ENCODE measurements at places on chromosomes 12 and 14. TPM values are rescaled to one million over a fixed set of nuclear protein-coding genes. Genes with fewer than 3 reads are reported as not detected.

The IKZF4 gene
- 4.9 TPM for total RNA-seq

The HSPB8 gene
- total RNA-seq = 13.7 TPM

The HCAR2 gene
- total RNA-seq = not detected

The ADAM20 gene
- 1.4 TPM for total RNA-seq

The DHRS1 gene
- 23.0 TPM for total RNA-seq

The CLMN gene
- total RNA-seq = 0.14 TPM

The GALNT16 gene
- 1.3 TPM for total RNA-seq

The KIAA0586 gene
- total RNA-seq = 40.8 TPM

The TROAP gene
- 0.44 TPM for total RNA-seq

The ACACB gene
- 4.3 TPM for total RNA-seq

The EFS gene
- total RNA-seq = 1.5 TPM

The OR6C2 gene
- not detected for total RNA-seq

The CAPZA3 gene
- not detected for total RNA-seq

The RFX4 gene
- not detected for total RNA-seq

The GLIPR1L1 gene
- not detected for total RNA-seq

The KRT84 gene
- not detected for total RNA-seq

The DEGS2 gene
- total RNA-seq = not detected

The CCDC177 gene
- not detected for total RNA-seq

The SLC24A4 gene
- total RNA-seq = not detected

The SLC17A8 gene
- total RNA-seq = not detected

The ARHGDIB gene
- 46.7 TPM for total RNA-seq

The CACNA2D4 gene
- 0.22 TPM for total RNA-seq

The LTB4R2 gene
- total RNA-seq = 7.7 TPM

The RDH5 gene
- 6.2 TPM for total RNA-seq

The KCNH3 gene
- 0.29 TPM for total RNA-seq

The SIX1 gene
- total RNA-seq = 0.57 TPM

The AEBP2 gene
- total RNA-seq = 11.2 TPM

The HHIPL1 gene
- total RNA-seq = 1.9 TPM

The GUCY2C gene
- total RNA-seq = not detected

The FSCB gene
- total RNA-seq = 0.22 TPM

The SMIM41 gene
- total RNA-seq = 1.0 TPM

The L2HGDH gene
- total RNA-seq = 1.8 TPM

The ANKRD33 gene
- total RNA-seq = not detected

The CIT gene
- total RNA-seq = 2.0 TPM

The OAS1 gene
- 4.7 TPM for total RNA-seq

The NRL gene
- total RNA-seq = 0.72 TPM

The TAS2R30 gene
- 9.2 TPM for total RNA-seq

The TAMALIN gene
- 1.9 TPM for total RNA-seq

The LMNTD1 gene
- not detected for total RNA-seq

The LARP4 gene
- 21.7 TPM for total RNA-seq

The GPR65 gene
- 0.14 TPM for total RNA-seq

The ABCC9 gene
- 0.22 TPM for total RNA-seq

The EAPP gene
- total RNA-seq = 37.9 TPM

The POTEG gene
- total RNA-seq = not detected

The GDF3 gene
- total RNA-seq = not detected

The PAH gene
- not detected for total RNA-seq

The C3AR1 gene
- total RNA-seq = 1.1 TPM

The KIF26A gene
- 0.14 TPM for total RNA-seq

The MAP1LC3B2 gene
- 2.0 TPM for total RNA-seq

The RAB2B gene
- total RNA-seq = 23.9 TPM

The SLC7A7 gene
- total RNA-seq = 26.5 TPM

The SERPINA3 gene
- under 0.01 TPM for total RNA-seq

The C12orf57 gene
- total RNA-seq = 175 TPM

The TSHR gene
- not detected for total RNA-seq

The TRPV4 gene
- 0.44 TPM for total RNA-seq

The TMEM132C gene
- not detected for total RNA-seq

The SERPINA12 gene
- not detected for total RNA-seq

The CCDC175 gene
- total RNA-seq = not detected

The MYG1 gene
- total RNA-seq = 53.1 TPM

The DBX2 gene
- total RNA-seq = not detected
